Epithelial cell of proximal tubule (primary cell): ENCODE measurements at places on chromosomes 16 and 17. TPM values are rescaled to one million over a fixed set of nuclear protein-coding genes. Genes with fewer than 3 reads are reported as not detected.

Gene KRTAP4-5
- not detected in 2 replicates for total RNA-seq

Gene CD300A
- not detected in 2 replicates for total RNA-seq

Gene NDUFB10
- 236 and 407 TPM in 2 replicates for total RNA-seq

Gene CCL14
- not detected in 2 replicates for total RNA-seq

Gene ITGB4
- total RNA-seq = 22.6 and 33.3 TPM in 2 replicates

Gene OTOP3
- total RNA-seq = not detected in 2 replicates

Gene MYH8
- total RNA-seq = not detected in 2 replicates

DNA sequence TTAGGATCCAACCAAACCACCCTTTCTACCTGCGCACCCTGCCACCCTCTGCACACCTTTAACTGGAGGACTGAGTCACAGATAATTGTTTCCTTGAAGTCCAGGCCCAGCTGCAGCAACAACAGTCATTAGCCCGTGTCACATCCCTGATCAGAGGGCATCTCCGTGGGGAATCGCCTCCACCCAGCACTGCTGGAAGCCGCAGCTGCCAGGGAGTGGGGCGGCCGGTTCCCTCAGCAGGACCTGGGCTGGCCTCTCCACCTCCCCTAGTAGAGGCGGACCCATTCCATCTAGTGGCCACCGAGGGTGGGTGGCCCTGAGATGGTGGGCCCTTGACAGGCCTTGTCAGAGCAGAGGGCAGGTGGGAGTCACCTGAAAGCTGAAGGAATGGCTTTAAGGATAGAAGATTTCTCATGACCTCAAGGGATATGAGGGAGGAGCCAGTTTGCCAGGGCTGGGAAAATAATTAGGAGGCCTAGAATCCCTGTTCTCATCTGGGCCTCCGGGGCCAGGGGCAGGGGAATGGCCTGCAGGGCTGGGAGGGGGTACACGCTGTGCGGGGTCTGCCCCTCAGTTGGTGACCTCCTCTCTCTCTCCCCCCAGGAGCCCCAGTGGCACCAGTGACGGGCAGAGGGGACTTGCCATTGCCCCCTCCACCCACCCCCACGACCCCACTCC lies 6.2 kb downstream of the PRSS53 start:
- DNase-seq = no peak

GRCh38 chr16:54846766-54847165 lies 83.9 kb upstream of the IRX5 start:
- no peak for DNase-seq

GRCh38 chr17:58536542-58536941 lies 22.1 kb upstream of the MTMR4 start:
- DNase-seq = no peak

DNA sequence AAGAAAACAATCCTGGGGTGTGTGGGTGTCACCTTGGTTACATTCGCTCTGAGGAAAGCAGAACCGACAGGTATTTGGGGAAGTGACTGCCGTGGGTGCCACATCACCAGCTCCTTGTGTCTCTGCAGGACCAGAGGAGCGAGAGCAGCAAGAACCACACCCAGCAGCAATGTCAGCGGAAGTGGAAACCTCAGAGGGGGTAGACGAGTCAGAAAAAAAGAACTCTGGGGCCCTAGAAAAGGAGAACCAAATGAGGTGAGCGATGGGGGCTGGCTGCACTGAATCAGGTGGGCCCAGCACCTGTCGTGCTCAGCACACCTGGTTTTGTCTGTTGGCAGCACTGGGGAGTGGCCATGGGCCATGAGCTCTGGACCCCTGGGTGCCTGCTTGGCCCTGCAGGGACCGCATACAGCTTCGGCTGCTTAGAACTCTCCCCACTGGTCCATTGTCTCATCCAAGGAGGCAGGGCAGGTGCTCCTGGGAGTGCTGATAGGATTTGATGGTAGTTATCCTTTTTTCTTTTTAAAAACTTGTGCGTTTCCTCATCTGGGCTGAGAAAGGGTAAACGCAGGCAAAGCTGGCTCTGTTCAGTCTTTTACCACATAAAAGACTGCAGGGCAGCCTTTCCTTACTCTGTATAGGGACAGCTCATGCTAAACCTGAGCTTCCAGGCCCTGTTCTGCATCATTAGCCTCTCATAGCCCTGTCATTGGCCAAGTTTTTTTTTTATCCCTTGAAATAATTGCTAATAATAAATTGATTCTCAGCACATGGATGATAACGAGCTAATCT lies 29.4 kb downstream of the HMOX2 start:
- no peak for DNase-seq

- peak; percentile 93 for DNase-seq
Observed at GRCh38 chr16:68993885-68994284, 111.6 kb upstream of the HAS3 start.

DNA sequence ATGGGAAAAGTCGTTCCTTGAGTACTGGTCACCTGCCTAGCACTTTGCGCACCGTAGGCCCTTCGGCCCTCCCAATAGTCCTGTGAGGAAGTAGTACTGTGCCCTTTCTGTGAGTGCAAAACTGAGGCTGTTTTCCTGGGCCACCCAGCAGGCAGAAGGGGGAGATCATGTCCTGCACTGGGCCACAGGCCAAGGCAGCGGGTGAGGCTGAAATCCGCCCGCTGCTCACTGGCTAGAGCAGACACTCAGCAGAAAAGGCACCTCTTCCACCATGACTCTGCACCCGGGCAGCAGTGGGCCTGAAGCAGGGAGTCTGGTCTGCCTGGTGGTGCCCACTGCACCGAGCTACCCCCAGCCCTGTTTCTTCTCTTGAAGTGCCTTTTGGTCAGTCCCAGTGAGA lies 20.2 kb downstream of the METTL22 start:
- no peak for DNase-seq

DNA sequence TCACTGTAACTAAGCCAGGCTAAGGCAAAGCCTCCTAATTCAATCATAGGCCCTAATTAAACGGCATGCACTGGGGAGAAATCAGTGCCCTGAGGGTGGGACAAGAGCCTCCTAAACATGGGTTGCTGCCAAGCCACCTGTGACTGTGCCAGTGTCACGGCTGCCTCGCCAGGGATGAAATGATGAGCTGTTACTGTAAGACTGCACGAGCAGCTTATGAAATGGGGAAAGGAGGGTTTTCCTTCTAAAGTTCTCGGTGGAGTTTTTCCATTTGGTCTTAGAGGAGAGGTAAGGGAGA lies 12.7 kb downstream of the TMEM11 start:
- no peak for DNase-seq

- DNase-seq = no peak
Observed at GRCh38 chr17:79612468-79613194, 1.8 kb upstream of the RBFOX3 start.

GRCh38 chr17:67712375-67712774 lies 5.4 kb upstream of the NOL11 start:
- no peak for DNase-seq

DNA sequence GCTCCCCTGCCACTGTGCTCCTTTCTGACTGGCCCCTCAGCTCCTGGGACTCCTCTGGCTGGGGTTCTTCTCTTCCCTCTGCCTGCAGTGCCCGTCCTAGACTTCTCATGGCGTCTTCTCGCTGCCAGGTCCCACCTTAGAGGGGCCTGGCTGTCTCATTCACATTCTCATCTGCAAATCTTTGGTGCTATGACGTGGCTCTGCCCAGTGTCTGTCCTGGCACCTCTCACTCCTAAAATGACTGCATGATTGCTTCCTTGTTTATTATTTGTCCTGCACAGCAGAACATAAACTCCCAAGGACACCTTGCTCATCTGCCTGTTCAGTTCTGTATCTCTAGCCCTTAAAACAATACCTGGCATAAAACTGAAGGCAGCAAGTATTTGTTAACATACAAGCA lies 18.5 kb upstream of the ALDH3A2 start:
- DNase-seq = no peak

DNA sequence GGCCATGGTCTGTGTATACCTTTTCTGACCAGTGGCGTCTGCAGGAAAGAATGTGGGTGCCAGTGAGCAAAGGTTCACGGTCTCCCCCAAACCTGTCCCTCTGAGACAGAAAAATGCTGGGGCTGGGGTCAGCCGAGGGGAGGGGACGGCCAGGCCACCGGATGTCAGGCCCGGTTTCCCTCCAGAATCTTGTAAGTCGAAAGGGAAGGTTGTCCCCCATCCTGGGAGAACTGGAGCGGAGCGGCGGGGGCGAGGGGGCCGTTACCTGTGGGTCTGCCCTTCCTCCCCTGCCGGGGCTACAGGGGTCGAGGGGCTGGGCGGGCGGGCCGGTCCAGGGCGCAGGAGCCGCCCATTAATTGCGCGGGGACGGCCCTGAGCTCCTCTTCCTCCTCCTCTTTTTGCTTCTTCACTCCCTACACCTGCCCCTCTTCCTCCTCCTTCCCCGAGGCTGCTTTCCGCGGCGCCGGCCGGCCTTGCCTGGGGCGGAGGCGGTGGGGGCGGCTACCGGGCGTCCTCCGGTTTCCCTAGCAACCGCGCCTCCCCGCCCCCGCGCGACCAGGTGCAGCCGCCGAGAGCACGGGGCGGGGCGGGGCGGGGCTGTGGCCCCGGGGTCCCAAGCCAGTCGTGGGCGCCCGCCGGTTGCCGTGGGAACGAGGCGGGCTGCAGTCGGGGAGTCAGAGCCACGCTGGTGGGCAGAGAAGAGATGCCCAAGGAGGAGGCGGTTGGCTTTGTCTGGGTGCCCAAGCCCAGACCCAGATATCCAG lies at the start of gene MARCHF10:
Gene MARCHF10, minus strand, starts transcription at position 503 of the 764 bp plus-strand sequence. CDS start 6,579 bp downstream, outside the sequence.
- no peak for DNase-seq

DNA sequence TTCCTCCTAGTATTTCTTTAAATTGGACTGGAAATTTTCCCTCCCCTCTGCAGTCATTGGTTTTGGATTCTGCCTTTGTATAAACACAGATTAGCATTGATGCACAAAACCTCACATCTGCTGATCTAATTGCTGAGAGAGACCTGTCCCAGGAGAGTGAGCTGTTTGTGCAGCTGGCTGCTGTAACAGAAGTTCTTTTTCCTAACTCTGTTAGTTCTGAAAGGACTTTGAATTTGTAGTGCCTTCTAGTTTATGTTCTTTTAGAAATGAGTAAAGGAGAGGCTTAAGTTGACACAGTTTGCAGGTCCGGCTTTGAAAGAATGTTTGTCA lies 45.2 kb upstream of the KPNB1 start:
- DNase-seq = no peak

DNA sequence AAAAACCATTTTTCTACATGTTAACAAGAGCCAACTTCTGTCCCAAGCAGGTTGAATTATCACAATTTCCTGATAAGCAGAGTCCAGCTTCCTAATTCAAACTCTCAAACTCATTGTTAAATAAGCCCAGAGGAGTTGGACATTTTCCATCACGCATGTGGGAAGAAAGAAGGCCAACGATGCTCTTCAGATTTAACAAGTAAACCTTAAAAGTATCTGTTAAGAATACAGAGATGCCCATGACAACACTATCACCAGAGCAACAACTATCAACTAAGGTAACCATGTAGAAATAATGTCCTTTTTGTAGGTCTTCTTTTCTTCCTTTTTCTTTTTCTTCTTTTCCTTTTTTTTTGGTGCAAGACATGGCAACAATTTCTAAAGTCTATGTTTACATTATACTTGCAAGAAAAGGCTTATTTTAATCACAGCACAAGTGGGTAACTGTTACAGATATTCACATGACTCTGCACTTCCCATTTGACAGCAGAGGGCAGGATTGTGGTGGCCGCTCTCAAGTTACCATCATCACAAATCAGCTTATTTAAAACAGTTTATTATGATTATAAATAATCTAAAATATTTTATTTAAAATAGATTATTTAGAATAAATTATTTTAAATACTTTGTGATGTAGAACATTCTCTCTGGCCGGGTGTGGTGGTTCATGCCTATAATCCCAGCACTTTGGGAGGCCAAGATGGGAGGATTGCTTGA lies 35.7 kb upstream of the DHRS7B start:
- DNase-seq = no peak

DNA sequence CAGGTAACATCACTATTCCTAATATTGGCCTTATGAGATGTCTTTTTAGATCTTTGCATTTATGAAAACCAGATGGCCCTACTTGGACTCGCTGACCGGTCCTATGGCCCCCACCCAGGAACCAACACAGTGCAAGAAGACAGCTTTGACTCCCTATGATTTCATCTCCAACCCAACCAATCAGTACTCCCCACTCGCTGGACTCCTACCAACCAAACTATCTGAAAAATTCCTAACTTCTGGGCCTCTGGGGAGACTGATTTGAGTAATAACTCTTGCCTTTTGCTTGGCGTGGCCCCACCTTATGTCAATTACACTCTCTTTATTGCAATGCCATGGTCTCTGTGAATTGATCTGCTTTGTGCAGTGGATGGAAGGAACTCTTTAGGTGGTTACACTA lies 828.9 kb downstream of the CDH11 start:
- no peak for DNase-seq

DNA sequence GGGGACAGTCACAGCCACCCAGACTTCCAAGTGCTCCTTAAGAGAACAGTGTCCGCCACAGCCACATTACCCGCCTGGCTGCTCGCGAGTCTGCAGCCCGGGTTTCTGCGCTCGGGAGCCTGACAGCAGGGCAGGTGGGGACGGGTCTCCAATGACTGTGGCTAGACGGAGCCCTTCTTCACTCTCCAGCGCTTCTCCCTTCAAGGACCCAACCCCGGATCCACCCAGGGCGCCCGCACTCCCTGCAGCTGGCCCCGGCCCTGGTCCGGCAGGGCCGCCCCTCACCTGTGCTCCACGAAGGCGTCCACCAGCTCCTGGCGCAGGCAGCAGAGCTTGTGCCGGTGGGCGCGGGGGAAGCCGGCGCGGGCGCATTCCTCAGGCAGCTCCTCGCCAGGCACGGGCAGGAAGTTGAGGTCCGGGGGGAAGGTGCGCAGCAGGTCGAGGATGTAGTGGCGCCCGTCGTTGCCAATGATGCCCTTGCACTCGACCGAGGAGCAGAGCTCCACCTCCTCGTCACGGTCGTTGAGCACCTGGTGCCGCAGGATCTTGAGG lies 13.9 kb downstream of the CLUH start:
- no peak for DNase-seq

DNA sequence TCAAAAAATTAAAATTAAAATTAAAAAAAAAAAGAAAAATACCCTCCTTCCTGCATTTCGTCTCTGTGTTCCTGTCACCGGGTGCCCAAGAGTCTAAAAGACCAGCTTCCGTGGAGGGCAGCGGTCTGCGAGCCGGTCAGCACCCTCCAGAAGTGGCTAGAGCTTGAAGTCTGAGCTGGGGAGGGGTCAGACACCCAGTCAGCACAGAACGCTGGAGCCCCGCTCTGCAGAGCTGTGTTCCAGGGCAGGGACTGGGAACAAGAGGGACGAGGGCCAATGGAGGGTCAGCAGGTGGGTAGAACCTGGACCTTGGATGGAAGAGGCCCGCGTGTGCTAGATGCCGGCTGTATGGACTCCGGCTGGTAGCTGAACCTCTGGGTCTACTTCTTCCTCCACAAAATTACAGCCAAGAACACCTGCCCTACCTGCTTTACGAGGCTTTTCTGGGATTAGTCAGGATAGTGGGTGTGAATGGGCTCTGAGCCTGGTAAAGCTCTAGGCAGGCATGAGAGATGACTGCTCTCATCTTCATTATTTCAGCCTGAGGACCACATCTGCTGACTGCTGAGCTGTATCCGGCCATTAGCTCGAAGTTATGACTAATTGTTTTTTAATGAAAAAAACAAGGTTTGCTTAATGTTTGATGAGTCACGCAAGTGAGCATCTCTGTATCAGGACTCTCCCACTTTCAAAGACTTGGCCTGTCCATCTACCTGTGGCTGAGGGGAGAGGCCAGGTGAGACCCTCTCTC lies 5.9 kb downstream of the TRPV1 start:
- DNase-seq = peak; percentile 10
